ENCODE measurements at places on chromosomes 16 and 17. TPM values are rescaled to one million over a fixed set of nuclear protein-coding genes. Genes with fewer than 3 reads are reported as not detected.

- DNase-seq, result no peak
These were observed 8.5 kb downstream of the TEKT1 start for GRCh38 chr17:6823011-6823442.

The KRTAP17-1 gene
- total RNA-seq, result not detected

- no peak for DNase-seq
These were observed 759 bp downstream of the ASPHD1 start for GRCh38 chr16:29900888-29901606.

The CD300E gene
- total RNA-seq, result 0.65 TPM

The SLC13A2 gene
- total RNA-seq, result not detected

- no peak for DNase-seq
These were observed 47.8 kb downstream of the MEOX1 start for GRCh38 chr17:43613917-43614316.

The GFAP gene
- 2.3 TPM for total RNA-seq

The ABAT gene
- 4.2 TPM for total RNA-seq

GRCh38 chr16:87721622-87722585 lies 43.9 kb downstream of the KLHDC4 start:
- no peak for DNase-seq

GRCh38 chr17:82441691-82442487 lies 8.7 kb downstream of the CYBC1 start:
- no peak for DNase-seq

The KCNJ18 gene
- not detected for total RNA-seq

GRCh38 chr16:84090211-84090610 lies 26.5 kb downstream of the MBTPS1 start:
- DNase-seq, result no peak

- no peak for DNase-seq
These were observed 25.8 kb downstream of the SMPD3 start for GRCh38 chr16:68422396-68422960.

The BRIP1 gene
- 0.77 TPM for total RNA-seq

GRCh38 chr16:55184052-55184451 lies 140.0 kb upstream of the IRX6 start:
- DNase-seq, result no peak

DNA sequence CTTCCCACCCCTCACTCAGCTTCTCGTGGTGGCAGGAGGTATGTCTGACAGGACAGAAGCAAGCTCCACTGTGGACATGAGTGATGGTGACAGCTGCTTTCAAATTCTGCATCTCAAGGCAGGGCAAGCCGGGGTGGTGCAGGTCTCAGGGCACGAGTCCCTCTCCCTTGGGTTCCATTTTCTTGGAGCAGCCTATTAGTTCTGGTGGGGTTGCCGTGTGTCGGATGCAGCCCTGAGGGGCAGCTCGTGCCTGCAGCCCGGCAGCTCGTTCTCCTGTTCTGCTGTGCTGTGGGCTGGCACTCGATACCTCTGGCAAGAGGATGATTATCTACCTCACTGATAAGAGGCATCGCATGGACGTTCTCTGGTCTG lies 16.5 kb upstream of the CLEC18C start:
- peak; percentile 20 for DNase-seq

The KRTAP2-1 gene
- total RNA-seq, result not detected

DNA sequence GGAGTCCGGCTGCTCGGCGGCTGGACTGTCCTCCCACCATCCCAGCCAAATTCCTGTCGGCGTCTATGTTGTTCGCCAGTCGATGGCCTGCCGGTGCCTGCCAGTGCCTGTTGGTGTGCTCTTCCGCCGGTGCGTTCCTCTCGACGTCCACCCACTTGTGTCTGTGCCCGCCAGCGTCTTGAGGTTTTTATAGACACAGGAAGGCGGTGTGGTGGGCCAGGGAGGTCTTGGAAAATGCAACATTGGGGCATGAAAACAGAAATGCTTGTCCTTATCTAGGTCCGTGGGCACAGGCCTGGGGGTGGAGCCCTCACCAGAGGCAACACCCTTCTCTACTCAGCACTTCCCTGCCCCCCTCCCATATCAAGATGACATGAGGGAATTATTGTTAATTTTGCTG lies 167.8 kb downstream of the IRF8 start:
- DNase-seq, result no peak

DNA sequence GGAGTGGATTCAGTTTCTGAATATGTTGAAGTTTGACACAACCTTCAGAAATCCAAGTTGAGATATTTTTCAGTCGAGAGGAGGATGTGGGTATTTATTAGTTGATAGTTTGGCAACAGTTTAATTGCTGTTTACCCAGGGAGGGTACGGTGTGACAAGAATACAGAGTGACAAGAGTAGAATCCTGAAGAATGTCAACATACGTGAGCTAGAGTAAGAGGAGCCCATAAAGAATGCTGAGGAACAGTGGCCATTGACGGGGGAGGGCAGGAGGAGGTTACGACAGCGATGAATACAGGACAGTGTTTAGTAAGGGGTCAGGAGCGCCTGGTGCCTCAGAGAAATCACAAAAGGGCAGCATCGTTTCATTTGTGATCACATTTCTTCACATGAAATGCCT lies 76.5 kb downstream of the AATF start:
- no peak for DNase-seq

DNA sequence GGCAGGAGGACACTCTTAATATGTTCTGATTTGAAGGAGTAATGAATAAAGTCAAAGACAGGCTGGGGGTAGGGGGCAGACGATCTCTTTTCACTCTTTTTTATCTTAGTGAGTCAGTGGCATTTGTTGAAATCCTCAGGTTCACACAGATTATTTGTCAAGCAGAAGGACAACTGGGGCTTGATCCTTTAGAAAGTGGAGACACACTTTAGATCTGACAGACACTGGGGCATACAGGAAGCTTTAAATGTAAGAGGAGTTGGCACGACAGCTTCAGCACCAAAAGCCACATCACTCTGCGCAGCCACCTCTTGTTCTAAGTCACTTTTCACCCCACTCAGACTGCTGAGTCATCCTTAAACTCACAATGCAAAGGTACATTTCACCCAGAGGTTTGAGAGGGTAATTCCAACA lies 121.5 kb downstream of the STXBP4 start:
- DNase-seq, result no peak

The TMEM92 gene
- total RNA-seq, result 0.65 TPM

GRCh38 chr17:11644265-11645212 lies 46.3 kb downstream of the DNAH9 start:
- peak; percentile 69 for DNase-seq

DNA sequence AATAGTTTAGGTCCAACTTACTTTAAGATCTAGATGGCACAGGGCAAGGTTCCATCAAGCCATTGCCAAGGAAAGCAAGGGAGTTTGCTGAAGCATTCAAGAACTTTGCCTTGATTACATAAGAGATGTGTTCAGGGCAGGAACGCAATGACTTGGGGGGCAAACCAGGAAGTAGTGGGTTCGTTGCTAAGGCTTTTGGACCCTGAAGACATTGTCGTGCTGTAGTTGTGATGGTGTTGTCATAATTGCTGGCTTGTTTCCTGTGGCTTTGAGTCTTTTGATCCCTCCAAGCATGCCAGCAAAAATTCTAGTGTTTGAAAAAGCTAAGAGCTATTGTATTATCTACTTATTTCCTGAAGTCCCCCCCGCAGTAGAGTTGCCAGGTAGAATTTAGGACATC lies 70.7 kb upstream of the HNF1B start:
- DNase-seq, result no peak

GRCh38 chr16:23124315-23124714 lies 24.9 kb downstream of the USP31 start:
- no peak for DNase-seq

DNA sequence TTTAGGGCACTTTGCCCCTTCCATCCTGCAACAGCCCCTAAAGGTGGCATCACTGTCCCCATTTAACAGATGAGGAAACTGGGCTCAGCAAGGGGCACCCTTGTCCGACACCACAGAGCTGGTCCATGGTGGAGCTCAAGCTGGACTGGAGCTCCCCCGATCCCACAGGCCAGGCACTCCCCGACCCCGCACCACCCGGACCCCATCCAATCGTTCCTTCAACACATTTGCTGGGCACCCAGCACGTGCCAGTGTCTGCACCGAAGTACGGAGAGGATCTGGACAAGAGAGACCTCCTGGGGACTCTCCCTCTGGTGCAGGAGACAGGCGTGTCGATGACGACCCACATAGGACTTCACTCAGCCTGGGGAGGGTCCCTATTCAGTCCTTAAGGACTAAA lies 13.4 kb downstream of the EMC6 start:
- no peak for DNase-seq

GRCh38 chr16:14496786-14497185 lies 133.3 kb downstream of the PARN start:
- DNase-seq, result no peak

DNA sequence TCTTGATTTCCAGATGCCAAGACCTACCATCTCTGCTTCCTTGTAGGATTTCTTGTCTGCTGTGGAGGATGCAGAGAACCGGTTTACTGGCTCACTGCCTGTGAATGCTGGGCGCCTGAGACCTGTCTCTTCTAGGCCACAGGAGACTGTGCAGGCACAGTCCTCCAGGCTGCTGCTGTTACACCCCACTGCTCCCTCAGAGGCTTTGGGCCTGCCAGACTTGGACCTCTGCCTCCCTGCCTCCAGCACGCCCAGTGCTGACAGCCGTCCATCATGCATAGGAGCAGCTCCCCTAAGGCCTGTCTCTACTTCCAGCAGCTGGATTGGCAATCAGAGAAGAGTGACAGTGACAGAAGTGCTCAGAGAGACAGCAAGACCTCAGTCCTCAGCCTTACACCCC lies 6.1 kb downstream of the HROB start:
- no peak for DNase-seq

GRCh38 chr17:18362698-18363100 lies 651 bp downstream of the SHMT1 start:
- DNase-seq, result peak; percentile 74

DNA sequence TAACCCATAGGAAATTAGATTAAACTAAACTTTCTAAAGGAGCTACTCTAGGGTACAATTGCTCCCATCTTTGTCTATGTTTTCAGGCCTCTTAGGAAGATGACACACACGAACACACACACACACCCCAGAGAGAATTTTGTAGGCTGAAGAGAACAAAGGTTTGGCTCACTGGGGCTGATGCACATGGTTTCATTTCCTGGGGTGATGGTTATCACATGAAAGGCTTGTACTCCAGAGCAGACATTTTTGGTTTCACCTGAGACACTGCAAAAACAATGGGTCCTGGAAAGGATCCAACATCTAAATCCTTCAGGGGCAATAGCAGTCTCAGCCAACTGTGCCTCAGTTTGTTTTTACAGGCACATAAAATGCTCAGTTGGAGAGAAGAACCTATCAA lies 62.8 kb downstream of the GRB7 start:
- no peak for DNase-seq

DNA sequence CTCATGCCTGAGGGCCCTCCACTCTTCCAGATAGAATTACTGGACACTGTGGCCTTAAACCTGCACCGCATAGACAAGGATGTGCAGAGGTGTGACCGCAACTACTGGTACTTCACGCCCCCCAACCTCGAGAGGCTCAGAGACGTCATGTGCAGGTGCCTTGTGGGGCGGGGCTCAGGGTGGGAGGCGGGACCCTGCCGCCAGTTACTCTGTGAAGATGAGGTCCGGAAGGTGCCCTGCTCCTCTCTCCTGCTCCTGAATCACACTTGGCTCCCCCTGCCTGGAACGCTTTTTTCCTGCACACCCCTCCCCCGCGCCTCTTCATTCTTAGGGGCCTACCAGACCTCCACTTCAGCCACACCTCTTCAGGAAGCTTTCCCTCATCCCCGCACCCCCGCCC lies 24.8 kb downstream of the MNT start:
- no peak for DNase-seq

- peak; percentile 39 for DNase-seq
These were observed 66.3 kb downstream of the CLEC16A start for GRCh38 chr16:11010575-11011221.

DNA sequence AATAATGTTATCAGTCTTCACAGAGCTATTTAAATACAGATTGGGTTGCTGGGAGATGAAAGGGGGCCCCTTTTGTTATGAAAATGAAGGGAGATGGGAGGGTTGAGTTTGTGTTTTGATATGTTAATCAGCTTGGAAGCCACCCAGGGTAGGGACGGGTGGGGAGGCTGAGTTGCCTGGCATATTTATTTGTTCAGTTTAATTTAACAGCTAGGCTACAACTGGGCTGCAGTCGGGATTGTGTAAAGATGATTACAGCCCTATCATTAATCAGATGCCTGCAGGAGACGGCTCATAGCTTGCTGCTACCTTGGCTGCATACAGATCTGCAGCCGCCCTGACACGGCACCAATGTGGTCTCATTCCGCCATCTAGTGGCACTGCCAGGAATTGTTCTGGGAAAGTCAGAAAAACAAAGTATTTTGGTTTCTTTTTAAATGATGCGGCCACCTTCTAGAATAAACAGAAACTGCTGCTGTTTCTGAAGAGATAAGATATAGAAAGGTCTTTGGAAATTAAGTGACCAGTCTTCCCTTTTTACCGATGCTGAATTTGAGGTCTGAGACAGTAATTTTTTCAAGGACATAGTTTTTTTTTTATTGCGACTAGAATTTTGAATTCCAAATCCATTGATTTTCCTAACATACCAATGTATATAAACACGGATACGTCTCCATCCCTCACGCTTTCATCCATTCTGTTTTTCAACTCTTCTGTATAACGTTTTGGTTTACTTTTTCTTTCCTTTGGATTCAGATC lies 458.0 kb upstream of the ASIC2 start:
- peak; percentile 65 for DNase-seq

Data from left cardiac atrium (tissue), 4 donors.